ENCODE measurements at places on chromosomes 5 and 9.

- DNase-seq, result no peak
Measured at GRCh38 chr9:93644397-93645088, 68.2 kb downstream of the PHF2 start.

DNA sequence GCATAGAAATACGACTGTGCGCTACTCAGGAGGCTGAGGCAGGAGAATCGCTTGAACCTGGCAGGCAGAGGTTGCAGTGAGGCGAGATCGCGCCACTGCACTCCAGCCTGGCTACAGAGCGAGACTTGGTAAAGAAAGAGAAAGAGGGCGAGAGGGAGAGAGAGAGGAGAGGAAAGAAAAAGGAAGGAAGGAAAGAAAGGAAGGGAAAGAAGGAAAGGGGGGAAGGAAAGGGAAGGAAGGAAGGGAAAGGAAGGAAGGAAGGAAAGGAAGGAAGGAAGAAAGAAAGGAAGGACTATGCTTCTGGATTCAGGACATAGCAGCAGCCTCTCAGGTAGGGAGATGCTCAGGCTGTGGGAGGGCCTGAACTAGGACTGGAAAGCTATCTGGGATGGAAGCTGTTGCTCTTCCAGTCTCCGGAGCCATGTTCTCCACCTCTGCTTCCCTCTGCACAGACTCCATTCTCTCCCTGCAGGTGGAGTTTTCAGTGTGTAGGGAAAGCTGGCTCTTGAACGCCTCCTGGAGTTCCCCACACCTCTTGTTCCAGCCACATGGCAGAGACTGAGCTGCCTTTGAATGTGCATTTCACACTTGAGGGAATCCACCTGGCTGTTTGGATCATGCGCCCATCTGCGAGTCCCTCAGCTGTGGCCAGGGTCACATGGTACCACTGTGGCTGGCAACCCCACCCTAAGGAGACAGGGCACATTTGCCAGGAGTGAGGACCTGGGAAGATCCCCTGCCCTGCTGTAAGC, 9.1 kb downstream of the SWI5 start:
- DNase-seq, result no peak

GRCh38 chr5:95962785-95963184, 1.1 kb upstream of the ELL2 start:
- no peak for DNase-seq

DNA sequence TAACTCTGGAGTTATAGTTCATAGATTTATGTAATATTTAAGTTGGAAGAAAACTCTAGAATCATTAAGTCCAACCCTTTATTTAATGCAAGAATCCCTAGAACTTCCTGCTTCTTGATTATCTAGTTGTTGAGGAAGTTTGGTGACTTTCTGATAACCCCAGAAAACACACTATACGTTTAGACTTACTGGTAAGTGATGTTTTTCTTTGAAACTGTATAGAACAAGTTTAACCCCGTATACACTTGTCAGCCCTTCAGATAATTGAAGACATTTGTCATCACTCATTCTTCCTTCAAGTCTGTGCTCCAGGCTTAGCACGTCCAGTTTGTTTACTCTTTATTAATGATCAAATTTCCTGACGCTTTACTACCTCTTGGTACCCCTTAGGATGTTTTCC, 9.0 kb downstream of the NDUFS4 start:
- DNase-seq, result no peak

DNA sequence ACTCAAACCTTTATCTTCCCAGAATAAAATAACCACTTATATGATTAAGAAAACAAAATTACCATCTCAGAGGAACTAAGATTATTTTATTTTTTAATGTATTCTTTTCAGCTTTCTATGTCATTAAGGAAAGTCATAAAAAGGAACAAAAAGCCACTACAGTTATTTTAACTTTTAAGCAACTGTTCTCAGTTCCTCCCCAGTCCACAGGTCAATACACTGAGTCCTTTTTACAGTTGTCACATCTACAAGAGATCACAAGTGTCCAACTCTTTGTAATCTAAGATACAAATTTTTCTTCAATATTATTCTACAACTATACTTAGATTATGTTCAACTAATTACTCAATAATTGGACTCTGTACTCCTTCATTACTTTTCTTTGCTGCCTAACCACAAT, 782.8 kb upstream of the ACO1 start:
- no peak for DNase-seq

GRCh38 chr5:141799507-141800167, 78.6 kb downstream of the PCDH1 start:
- no peak for DNase-seq

GRCh38 chr5:88438006-88438405, 169.4 kb upstream of the TMEM161B start:
- no peak for DNase-seq

GRCh38 chr5:112279082-112279481, 140.0 kb downstream of the EPB41L4A start:
- no peak for DNase-seq

DNA sequence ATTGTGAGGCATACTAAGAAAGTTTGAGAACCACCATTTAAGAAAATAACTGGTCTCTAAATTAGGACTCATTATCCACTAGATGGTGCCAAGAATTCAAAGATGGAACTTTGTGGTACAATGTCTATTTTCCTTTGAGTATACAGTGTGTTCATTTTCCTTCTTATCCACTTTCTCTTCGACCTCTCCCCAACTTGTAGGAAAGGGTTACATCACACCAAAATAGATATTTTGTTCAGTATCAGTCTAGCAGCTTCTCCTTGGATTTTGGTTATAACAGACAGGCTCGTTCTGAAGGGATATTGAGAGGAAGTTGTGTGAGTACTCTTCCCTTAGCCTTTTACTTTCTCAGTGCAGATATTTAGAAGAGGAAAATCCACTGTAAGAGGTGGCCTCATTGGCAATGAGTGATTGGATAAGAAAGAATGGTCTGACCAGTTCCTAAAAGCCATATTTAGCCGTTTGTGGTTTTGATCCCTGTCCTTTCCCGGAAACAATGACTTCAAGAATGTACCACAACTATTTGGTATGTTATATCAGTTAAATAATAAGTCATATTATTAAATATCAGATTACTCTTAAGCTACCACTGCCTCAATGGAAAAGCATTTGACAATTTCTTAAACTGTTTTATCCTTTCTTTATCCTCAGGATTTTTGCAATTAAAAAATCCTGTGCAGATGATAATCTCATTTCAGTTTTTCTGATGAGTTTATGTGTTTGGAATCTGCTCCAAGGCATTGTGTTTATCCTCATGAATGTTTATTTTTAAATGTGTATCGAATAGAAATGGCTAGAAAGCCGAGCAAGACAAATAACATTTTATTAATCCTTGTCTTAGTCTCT, 69.0 kb upstream of the GRAMD2B start:
- DNase-seq, result no peak

DNA sequence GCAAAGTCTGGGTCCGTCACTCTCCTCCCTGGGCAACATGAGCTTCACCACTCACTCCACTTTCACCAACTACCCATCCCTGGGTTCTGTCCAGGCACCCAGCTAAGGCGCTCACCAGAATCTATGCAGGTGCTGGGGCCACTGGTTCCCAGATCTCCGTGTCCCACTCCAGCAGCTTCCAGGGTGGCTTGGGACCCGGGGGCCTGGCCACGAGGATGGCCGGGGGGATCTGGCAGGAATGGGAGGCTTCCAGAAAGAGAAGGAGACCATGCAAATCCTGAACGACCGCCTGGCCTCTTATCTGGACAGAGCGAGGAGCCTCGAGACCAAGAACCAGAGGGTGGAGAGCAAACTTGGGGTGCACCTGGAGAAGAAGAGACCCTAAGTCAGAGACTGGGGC, 1611.0 kb upstream of the ACO1 start:
- DNase-seq, result no peak

GRCh38 chr5:133401731-133402347, 210.5 kb downstream of the FSTL4 start:
- DNase-seq, result no peak

- no peak for DNase-seq
Measured at GRCh38 chr9:123742009-123742767, 187.7 kb downstream of the DENND1A start.

DNA sequence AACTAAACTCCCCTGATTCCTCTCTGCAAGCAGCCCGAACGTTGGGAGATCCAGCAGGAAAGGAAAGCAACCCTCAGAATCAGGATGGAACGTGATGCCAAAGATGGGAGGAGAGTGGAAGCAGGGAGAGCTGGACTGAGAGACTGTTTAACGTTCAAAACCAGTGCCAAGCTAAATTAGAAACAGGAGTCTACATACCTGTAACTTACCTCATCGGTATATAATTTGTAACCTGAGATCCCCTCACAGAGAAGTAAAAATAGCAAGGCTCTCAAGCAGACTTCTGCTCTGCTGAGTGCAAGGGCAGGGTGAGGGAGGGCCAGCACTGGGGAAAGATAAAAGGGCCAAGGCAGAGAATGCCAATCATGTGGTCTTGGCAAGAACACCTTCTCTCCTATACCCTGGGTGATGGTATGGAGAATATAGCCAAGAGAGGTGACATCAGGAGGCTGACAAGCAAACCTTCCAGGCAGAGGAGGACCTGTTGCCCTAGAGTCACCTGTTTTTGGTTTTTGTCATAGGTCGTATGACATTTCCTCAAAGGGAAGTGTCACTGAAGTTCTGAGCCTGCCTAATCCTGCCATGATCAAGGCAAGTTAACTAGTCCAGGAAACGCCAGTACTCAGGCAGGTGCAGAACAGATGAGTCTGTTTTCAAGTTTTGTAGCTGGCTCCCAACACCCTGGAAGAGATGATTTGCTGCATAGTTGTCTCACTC, 472.0 kb downstream of the NFIB start:
- no peak for DNase-seq

GRCh38 chr9:7342229-7342628, 457.3 kb downstream of the DMAC1 start:
- DNase-seq, result no peak
